ENCODE measurements at places on chromosomes 11 and 22. TPM values are rescaled to one million over a fixed set of nuclear protein-coding genes. Genes with fewer than 3 reads are reported as not detected.

The EFCAB6 gene
- 0.27 TPM for total RNA-seq

The RNH1 gene
- total RNA-seq, result 90.9 TPM

The TCN1 gene
- not detected for total RNA-seq

The DDI1 gene
- not detected for total RNA-seq

The EHBP1L1 gene
- 101 TPM for total RNA-seq

The CDC42EP1 gene
- total RNA-seq, result 1.9 TPM

The RAB3IL1 gene
- total RNA-seq, result 0.33 TPM

The APOL4 gene
- 0.18 TPM for total RNA-seq

The WNT11 gene
- 0.71 TPM for total RNA-seq

The MRPL11 gene
- 131 TPM for total RNA-seq

The LMO2 gene
- total RNA-seq, result not detected

The MYBPC3 gene
- not detected for total RNA-seq

The PTPN5 gene
- total RNA-seq, result not detected

The HEPN1 gene
- total RNA-seq, result not detected

The FAM111B gene
- total RNA-seq, result 42.8 TPM

The ALDH3B1 gene
- total RNA-seq, result not detected

The FGF4 gene
- not detected for total RNA-seq

The PNPLA5 gene
- not detected for total RNA-seq

The SCGB1A1 gene
- not detected for total RNA-seq

The CTTN gene
- 45.1 TPM for total RNA-seq

The FAM180B gene
- total RNA-seq, result 0.18 TPM

The HTR3A gene
- not detected for total RNA-seq

The VPS26B gene
- total RNA-seq, result 38.5 TPM

The CYTH4 gene
- 60.7 TPM for total RNA-seq

The LIF gene
- total RNA-seq, result 68.9 TPM

The RGL4 gene
- total RNA-seq, result 49.7 TPM

The IGLL5 gene
- total RNA-seq, result not detected

The MMP12 gene
- not detected for total RNA-seq

The MYRF gene
- total RNA-seq, result 1.6 TPM

The OVCH2 gene
- total RNA-seq, result not detected

The HBE1 gene
- not detected for total RNA-seq

The DUSP8 gene
- total RNA-seq, result 1.1 TPM

The GCAT gene
- total RNA-seq, result 7.5 TPM

The APLNR gene
- total RNA-seq, result not detected

The NTM gene
- total RNA-seq, result not detected

The INPPL1 gene
- 97.0 TPM for total RNA-seq

The CYB5R2 gene
- 0.77 TPM for total RNA-seq

The SLC22A12 gene
- not detected for total RNA-seq

The ART5 gene
- total RNA-seq, result not detected

The SCO2 gene
- total RNA-seq, result 4.8 TPM

The CHRNA10 gene
- total RNA-seq, result 3.8 TPM

Measured in activated naive CD4-positive, alpha-beta T cell treated with anti-CD3 and anti-CD28 coated beads, Interleukin-2, amount 50 U/mL, for 72 hours (primary cell).